ENCODE measurements at places on chromosomes 3 and 15.

DNA sequence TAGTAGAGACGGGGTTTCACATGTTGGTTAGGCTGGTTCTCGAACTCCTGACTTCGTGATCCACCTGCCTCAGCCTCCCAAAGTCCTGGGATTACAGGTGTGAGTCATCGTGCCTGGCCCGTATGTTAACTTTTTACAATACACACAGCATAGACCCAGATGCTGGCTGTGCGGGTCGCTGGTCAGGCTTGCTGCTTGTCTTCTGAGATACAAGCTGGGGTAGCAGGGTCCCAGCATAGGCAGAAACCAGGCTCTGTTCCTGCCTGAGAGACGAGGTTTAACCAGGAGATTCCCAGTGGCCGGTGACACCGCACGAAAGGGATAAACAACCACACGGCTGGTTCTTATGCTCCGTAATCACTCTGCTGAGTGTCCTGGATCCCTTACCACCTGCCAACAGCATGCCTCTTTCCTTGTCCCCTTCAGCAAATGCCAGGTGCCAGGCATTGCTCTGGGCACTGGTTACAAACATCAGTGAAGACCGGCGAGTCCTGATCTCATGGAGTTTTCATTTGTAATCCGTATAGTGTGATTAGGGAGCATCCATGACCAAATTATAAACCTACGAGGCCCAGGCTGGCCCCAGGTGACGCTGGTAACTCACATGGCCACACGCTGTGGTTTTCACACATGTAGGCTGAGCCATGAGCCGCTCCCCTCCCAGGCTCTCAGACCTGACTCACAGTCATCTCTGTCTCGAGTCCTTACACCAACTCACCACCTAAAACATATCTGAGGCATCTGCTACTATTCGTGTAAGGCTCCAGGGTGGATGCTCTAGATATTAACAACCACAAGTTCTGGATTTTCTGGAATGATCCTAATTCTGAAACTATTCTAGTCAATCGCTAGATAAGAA lies 125.7 kb downstream of the PDZRN3 start:
- DNase-seq = no peak

DNA sequence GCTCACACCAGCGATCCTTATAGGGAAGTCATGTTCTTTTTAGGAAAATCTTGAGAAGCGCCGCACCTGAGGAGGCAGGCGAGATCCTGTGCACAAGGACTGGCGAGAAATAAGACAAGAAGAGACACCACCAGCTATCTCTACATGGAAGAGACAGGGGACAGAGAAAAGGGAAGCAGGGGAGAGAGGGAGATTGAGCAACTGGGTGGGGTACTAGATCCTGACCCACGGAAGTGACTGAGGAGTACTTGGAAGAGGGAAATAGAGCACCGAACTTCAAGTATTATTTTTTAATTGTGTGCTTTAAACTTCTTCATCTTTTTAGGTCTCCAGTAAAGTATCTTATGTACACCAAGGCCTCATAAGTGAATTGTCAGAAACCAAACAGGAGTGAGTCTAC lies 742.0 kb upstream of the LMCD1 start:
- DNase-seq = no peak

GRCh38 chr15:92714077-92714476 lies 58.5 kb upstream of the FAM174B start:
- peak; percentile 26 for DNase-seq

- no peak for DNase-seq
These were observed 133.0 kb upstream of the SNTN start for GRCh38 chr3:63519426-63519825.
